Femur (tissue), 1 donor: ENCODE measurements at places on chromosomes 3 and 15.

- DNase-seq, result no peak
Measured at GRCh38 chr3:39075910-39076309, 24.1 kb downstream of the WDR48 start.

- no peak for DNase-seq
Measured at GRCh38 chr15:39756806-39757522, 25.7 kb downstream of the FSIP1 start.

- no peak for DNase-seq
Measured at GRCh38 chr3:53748512-53749271, 97.5 kb downstream of the CHDH start.

GRCh38 chr3:151688571-151688970, 45.2 kb upstream of the AADACL2 start:
- DNase-seq, result no peak

DNA sequence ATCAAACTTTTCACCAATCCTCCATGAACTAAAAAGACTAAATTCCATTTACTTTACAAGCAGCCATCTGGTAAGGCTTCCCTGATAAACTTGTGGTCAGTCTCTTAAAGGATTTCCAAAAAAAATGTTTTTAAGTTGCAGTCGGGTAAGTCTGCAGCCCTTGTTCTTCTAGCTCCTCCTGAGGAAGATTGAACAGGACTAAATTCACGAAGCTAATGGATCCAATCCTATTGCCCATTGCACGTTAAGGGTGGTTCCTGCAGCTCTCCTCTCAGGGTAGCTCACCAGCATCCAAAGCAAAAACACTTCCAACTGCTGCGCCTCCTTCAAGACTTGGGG, 2.8 kb downstream of the HES1 start:
- no peak for DNase-seq

DNA sequence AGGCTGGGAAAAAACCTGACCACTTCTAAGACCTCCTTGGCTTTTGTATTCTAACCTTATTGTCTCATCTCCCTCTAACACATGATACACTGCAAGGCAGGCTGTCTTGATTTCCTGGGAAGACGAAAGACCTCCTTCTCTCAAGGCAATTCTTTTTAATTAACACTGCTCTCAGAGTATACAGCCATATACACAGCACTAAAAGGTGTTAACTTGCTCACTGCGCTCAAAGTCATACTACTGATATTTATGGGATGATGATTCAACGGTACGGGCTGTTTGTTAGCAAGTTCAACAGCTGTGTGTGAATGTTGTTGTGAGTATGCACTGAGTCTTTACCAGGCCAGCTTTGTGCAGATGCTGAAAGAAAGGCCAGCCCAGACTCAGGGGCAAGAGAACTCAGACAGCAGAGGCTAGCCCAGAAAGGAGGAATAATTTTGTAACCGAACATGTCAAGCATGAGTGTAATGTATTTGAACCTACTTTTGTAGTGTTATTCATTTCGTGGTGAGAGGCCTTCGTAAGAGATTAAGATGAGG, 229.9 kb downstream of the IL5RA start:
- DNase-seq, result no peak

- DNase-seq, result no peak
Measured at GRCh38 chr3:17040322-17040989, 155.7 kb downstream of the PLCL2 start.

- DNase-seq, result no peak
Measured at GRCh38 chr3:156819842-156820691, 6.1 kb upstream of the LEKR1 start.

DNA sequence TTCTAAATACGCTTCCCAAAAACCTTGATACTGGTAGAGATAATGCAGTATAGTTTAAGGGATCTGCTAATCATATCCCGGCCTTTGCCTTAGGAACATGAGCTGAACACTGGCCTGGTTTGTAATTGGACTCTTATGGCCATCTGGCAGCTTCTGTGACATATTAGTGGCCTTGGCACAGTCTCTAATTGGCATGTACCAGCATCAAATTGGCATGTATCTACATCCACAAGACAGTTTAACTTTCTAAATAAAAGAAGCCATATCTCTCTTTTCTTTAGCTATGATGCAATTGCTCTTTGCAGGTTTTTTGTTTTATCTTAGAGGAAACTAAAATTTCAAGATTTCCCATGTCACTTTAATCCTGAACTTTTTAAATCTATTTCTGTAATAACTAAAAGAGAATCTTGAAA, 44.6 kb upstream of the FILIP1L start:
- DNase-seq, result peak; percentile 72

DNA sequence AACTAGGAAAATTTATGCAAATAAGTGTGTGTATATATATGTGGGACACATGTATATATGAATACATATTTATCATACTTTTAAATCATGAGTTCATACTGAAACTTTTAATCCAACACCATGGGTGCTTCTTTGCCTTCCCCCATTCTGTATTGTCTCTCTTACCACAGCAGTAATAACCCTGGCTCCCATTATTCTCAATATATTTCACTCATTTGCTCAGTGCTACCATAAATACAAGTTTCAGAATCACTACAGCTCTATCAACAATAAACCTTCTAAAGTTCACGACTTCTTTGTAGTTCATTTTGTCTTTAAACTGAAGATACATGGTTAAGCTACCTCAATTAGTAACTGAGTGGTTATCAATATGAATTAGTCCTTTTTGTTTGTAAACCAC, 82.2 kb downstream of the PCCB start:
- no peak for DNase-seq

- DNase-seq, result no peak
Measured at GRCh38 chr3:65728138-65728537, 310.6 kb downstream of the MAGI1 start.

DNA sequence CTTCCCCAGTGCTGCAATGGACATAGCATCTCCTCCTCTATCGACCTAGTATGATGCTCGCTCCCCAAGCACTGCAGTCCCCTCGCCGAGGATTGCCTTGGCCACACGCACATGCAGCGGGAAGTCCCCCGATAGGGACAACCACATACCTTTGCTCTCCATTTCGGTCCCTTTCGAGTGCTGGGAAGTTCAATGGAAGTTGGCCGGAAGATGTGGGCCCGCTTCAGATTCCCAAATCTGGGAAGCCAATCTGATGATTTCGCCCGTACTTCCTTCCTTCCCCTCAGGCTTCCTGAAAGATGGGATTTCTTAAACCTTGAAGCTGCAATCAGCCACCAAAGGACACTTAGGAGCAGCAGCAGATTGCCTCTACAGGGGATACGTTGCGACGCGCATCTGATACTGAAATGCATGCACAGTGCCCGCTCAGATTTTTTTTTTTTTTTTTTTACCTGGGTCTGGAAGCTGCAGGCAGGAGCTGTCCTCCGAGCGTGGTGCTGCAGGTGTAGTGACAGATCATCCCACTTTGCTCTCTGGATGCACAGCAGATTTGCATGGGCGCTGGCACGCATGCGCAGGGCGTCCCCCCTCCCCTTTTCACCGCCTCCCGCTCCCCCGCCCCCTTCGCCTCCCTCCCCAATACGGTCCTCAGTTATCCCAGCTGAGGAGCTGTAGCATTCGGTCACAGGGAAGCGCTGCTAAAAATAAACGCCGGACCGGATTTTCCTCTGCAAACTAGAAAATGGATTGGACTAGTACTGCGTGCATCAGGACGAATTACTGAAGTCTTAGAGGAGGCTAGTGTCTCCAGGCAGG, at the start of gene FGF12:
TSS of gene FGF12 (minus strand) at position 510 of the 816 bp plus-strand sequence.
- DNase-seq, result peak; percentile 87

DNA sequence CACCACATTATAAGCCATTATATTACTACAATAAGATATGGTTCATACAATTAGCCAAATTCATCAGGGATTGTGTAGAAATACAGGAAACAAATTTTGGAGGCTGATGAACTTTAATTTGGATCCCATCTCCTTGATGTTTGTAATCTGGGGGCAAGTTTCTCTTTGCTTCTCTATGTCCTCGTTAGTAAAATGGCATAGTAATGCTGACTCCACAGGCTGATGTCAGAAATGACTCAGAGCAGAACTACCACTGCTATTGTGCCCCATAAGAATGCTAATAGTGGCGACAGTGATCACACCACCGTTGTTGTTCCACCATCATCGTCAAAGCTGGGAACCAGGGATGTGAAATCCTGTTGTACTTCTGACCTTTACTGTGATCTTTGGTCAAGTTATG, 722.3 kb upstream of the LMCD1 start:
- DNase-seq, result no peak

DNA sequence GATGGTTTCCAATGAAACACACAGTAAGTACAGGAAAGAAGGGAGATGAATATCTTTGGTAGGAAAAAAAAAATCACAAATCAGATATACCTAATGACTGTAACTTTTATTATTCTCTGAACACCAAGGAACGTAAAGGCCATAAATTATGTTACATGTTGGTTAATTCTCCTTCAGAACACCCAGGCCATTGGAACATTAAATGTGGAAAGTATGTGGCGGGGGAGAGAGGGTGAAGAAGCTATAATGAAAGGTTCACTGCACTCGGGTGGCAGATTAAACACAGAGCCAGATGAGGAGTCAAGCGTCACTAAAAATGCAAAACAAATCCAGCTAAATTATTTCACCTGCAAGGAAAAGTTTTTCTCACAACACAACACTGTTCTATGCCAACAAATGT, 193.8 kb downstream of the FHIT start:
- DNase-seq, result no peak

- no peak for DNase-seq
Measured at GRCh38 chr3:45123030-45123429, 23.1 kb downstream of the CDCP1 start.

- no peak for DNase-seq
Measured at GRCh38 chr3:156477323-156477722, 77.6 kb downstream of the SSR3 start.

DNA sequence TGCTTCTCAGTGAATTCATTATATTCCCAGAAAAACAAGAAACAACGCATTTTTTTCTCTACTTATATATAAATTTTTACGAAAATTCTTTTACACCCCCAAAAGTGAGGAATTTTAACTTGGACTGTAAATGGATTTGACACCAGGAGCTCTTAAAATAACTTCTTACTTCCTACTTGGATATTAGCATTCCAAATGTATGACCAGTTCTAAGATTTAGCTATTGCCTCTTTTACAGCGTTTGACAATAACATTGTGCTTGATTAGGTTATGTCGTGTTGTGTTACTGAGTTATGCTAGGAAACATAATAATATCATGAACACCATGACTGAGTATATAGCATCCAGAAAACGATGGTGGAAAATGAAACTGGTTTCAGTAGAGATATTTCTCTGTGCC, 177.0 kb downstream of the CNTN6 start:
- DNase-seq, result no peak

GRCh38 chr3:159881828-159882309, 106.8 kb upstream of the IL12A start:
- no peak for DNase-seq

- no peak for DNase-seq
Measured at GRCh38 chr15:88699861-88700260, 61.0 kb downstream of the ISG20 start.
